CD4-positive, alpha-beta T cell treated with Interleukin-17A for 4 hours (primary cell): ENCODE measurements at places on chromosomes 5 and 9.

- DNase-seq = peak; percentile 77
These were observed at the start of gene PIP5KL1 for GRCh38 chr9:127930231-127931091. Gene PIP5KL1, minus strand, starts transcription at chr9:127930777. Its CDS starts 25 bp downstream, at chr9:127930752.

DNA sequence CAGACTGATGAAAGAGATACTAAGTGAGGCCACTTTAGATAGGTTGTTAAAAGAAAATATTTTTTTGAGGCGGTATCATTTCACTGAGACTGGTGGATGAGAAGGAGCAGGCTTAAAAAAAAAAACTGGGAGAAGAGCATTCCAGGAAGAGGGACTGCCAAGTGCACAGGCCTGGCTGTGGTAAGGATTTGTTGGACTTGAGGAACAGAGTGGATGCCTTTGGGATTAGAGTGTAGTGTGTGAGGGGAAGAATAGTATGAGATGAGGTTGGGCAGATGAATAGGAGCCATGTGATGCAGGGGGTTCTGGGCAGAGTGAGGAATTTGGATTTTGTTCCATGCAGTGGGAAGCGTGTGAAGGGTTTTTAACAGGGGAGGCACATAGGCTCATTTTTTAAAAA is 57.9 kb downstream of the PBX3 start:
- DNase-seq = no peak

DNA sequence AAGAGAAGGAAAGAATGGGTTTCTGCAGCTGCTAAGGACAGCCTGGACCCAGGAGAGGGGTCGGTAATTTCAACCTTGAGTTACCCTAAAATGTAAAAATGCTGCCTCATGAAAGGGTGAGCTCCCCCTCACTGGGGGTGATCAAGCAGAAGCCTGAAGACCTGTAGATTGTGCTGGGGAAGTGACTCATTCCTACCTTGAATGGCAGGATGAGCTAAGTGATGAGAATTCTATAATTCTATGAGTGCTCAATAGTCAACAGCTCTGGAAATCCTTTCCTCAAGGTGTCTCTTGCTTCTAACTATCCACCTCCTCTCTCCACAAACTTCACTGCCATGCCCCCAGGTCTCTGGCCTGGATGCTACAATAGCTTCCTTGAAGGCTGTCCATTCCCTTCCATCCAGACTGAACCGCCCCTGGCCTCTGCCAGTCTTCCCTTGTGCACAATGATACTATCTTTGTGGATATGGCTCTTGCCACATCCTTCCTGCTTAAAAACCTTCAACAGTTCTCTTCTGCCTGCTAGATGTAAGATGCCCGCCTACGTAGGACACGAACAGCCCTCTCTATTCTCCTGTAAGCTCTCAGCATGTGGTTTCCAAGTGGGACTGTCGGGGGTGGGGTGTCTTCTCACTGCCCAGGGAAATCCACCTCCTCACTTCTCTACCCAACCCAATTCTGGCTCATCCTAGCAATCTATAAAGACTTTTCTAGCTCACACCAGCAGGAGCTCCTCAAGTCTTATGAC is 50.6 kb downstream of the PTPN3 start:
- DNase-seq = no peak

DNA sequence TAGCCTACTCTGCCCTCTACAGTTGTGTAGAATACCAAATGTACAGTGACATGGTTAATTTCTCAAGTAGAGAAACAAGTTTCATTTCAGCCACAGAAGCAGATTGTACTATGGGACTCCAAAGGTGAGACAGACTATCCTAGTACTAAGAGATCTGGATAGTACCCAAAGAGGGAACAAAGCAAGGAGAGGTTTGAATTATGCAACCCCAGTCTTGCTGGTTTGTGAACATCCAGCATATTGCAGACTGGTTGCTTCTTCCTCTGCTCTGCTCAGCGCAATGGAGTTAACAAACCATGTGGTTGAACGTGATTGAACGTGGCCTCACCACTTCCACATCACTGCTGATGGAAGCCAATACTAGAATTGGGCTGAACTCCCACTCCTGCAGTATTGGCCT is 43.3 kb upstream of the ALDOB start:
- no peak for DNase-seq

- no peak for DNase-seq
These were observed 792.7 kb upstream of the CHD1 start for GRCh38 chr5:99721506-99721905.

GRCh38 chr9:68710111-68710471 is 5.1 kb downstream of the PIP5K1B start:
- DNase-seq = no peak

DNA sequence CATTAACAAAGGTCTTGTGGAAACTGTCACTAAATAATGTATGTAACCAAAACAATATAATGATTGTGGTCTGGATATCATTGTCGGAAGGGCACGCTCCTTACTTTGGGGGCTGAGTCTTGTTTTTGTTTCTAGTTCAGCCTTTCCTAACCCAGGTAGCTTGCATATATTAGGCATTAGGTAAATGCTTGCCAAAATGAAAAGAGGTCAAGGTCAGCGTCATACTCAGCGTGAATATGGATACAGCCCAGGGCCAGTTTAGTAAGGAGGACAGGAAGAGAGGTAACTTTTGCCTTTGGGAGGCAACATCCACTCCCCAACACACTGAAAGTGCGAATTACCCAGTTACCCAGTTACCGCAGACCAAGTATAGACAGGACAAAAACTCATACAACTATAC is 171.4 kb downstream of the RAB3C start:
- DNase-seq = no peak

GRCh38 chr5:126023994-126024441 is 399.2 kb upstream of the GRAMD2B start:
- DNase-seq = no peak

DNA sequence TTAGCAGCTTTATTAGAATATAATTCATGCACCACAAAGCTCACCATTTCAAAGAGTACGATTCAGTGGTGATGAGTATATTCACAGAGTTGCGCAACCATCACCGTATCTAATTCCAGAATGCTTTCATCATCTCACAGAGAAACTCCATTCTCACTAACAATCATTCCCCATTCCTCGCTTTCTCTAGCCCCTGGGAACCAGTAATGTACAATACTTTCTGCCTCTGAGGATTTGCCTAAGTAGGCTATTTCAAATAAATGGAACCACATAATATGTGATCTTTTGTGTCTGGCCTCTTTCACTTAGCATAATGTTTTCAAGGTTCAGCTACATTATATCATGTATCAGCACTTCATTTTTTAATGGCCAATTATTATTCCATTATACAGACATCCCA is 145.1 kb upstream of the ADAMTS16 start:
- DNase-seq = no peak

- no peak for DNase-seq
These were observed 100.3 kb downstream of the NSG2 start for GRCh38 chr5:174145821-174146220.

DNA sequence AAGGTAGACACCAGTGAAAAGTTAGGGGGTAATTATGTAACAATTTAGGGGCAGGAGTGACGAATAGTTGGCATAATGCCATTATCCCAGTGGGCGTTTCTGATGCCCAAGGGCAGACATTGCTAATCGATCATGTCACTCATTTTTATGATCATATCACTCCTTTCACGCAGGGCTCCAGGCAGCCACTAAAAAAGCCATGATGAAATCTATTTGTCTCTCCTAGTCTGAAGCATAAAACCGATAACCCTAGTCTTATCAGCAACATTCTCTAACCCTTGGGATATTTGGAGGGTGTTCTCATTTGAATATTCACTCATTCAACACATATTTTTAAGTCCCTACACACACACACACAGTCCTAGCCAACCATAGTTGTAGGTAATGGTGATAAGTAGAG is 114.9 kb downstream of the NMUR2 start:
- DNase-seq = no peak

- DNase-seq = no peak
These were observed 1095.9 kb downstream of the EFNA5 start for GRCh38 chr5:106574820-106575219.

- no peak for DNase-seq
These were observed 751 bp upstream of the RIC1 start for GRCh38 chr9:5628183-5628529.

- no peak for DNase-seq
These were observed 627.6 kb upstream of the SGCD start for GRCh38 chr5:155699385-155699784.

- DNase-seq = no peak
These were observed 19.4 kb downstream of the CSF1R start for GRCh38 chr5:150066901-150067396.

GRCh38 chr9:131976157-131977108 is 103.2 kb downstream of the MED27 start:
- no peak for DNase-seq

DNA sequence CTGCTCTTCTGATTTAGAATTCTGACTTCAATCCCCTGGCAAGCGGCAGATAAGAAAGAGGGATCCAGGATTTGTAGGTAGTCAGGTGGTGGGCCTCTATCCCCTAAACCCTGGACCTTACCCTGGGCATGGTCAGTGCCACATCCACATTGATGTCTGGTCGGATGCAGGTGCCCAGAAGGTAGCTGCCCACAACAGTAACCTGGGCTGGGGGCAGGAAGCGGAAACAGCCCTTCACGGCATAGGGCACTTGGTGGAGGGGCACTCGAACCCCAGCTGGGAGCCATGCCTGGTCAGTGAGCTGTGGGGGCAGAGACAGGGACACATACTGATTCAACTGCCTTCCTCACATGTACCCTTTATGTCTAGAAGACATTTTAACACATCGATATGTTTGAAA is 3.8 kb downstream of the NOL6 start:
- no peak for DNase-seq

DNA sequence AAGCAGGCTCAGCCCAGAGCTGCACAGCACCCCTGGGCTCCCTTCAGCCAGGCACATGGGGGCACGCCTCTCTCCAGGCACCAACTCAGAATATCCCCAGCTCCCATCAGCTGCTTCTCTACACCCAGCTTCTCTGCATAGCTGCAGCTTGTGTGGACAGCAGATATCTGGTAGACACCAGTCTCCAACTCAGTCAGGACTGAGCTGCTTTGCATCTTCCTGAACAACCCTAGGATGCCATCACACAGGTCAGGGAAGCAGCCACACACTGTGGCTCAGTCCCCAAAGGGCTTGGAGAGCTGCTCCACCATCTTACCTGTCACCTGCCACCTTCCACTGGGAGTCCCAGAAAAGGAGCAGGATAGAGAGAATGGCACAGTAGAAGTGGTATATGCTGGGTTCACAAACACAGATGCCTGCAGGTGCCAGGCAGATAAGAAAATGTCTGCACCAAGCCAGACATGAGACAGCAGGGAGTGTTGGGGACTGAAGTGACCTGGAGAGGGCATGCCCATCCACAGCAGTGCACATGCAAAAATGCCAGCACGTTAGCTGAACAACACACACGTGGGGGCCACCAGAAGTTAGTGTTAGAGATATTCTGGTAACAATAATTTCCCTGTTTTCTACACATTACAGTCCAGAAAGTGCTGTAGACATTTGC is 42.0 kb downstream of the THBS4 start:
- no peak for DNase-seq

DNA sequence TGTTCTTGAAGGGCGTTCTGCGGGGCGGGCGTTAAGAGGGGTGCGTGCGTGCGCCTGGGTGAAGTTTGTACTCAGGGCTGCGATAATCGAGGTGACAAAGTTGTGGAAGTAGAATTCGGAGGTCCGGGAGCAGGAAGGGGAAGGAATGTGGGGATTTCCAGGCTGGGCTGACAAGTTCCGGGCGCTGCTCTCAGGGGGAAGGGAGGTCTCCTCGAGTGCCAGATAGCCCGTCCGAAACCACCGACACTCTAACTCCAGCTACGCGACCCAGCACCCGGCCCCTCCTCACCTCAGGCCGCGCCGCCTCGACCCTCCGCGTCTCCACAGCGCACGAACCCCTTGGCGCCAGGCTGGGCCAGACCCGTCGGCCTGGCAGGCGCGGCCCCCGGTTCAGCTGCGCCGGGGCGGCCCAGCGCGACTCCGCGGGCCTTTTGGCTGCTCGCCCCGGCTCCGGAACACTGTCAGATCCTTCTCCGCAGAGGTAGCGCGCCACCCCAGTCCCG is at the start of gene IL6ST:
Gene IL6ST, minus strand, starts transcription at position 469 of the 503 bp plus-strand sequence. CDS start 18,685 bp downstream, outside the sequence.
- peak; percentile 62 for DNase-seq

DNA sequence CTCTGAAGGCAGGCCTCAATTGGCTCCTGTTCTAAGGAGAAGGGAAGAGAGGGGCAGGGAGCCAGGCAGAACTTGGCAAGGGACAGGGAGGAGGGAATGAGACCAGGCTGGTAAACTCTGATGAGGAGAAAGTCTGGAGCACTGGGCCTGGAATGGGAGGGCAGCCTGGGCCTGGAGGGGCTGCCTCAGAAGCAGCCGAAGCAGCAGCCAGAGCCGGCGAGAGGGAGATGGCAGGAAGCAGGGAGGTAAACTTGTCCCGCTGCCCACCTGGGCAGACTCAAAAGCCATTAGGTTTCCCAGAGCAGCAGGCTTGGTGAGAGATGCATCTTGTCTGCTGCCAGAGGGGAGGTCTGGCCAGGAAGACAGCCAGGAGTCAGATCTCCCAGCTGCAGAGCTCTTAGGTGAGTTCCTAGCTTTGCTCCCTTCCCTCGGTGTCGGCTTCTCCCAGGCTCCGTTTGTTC is 37.0 kb upstream of the CRB2 start:
- no peak for DNase-seq

DNA sequence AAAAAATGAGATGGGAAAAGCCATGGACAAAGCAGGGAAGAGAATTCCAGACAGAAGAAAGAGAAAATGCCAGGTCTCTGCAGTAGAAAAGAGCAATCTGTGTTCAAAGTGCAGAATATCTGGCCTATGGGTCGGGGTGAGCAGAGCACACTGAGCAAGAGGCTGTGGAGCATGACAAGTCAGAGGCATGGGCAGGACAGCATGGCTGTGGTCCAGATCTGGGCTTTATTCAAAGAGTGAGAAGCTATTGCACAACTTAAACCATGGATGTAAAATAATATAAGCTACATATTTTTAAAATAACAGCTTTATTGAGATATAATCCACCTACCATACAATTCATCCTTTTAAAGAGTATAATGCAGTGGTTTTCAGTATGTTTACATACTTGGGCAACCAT is 133.1 kb upstream of the SPDL1 start:
- DNase-seq = no peak

DNA sequence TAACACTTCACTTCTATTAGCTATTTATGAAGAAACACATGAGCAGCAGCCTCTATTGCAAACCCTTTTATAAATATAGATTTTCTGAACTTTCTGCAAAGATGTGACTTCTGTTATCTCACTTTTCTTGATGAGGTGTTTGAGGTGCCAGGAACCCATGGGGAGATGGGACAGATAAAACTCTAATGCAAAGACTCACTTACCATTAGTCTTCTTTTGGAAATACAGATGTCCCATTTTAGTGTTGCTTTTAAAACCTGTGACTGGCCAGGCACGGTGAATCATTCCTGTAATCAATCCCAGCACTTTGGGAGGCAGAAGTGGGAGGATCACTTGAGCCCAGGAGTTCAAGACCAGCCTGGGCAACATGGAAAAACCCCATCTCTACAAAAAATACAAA is 171.3 kb upstream of the GAS1 start:
- no peak for DNase-seq

GRCh38 chr5:98200726-98201541 is 572.5 kb upstream of the RGMB start:
- no peak for DNase-seq
